ENCODE measurements at places on chromosomes 6 and 20. TPM values are rescaled to one million over a fixed set of nuclear protein-coding genes. Genes with fewer than 3 reads are reported as not detected.

Gene SLC17A2
- not detected for total RNA-seq

GRCh38 chr6:109260126-109260525 is 122.1 kb downstream of the CD164 start:
- no peaks in the 10 kb centered on the region for H3K4me1 ChIP-seq
- no peaks in the 10 kb centered on the region for H3K27me3 ChIP-seq
- H3K27ac ChIP-seq = no peak overlapping the region
- no peak overlapping the region for H3K4me3 ChIP-seq

GRCh38 chr6:132675749-132676148 is 16.8 kb upstream of the TAAR1 start:
- no peak for DNase-seq
- no peaks in the 10 kb centered on the region for H3K27me3 ChIP-seq
- no peak overlapping the region for H3K27ac ChIP-seq
- H3K4me1 ChIP-seq = peaks cover 2% of the 10 kb centered on the region
- H3K4me3 ChIP-seq = no peak overlapping the region
- H3K36me3 ChIP-seq = no peaks in the 10 kb centered on the region

Gene JPH2
- total RNA-seq = 0.07 TPM

DNA sequence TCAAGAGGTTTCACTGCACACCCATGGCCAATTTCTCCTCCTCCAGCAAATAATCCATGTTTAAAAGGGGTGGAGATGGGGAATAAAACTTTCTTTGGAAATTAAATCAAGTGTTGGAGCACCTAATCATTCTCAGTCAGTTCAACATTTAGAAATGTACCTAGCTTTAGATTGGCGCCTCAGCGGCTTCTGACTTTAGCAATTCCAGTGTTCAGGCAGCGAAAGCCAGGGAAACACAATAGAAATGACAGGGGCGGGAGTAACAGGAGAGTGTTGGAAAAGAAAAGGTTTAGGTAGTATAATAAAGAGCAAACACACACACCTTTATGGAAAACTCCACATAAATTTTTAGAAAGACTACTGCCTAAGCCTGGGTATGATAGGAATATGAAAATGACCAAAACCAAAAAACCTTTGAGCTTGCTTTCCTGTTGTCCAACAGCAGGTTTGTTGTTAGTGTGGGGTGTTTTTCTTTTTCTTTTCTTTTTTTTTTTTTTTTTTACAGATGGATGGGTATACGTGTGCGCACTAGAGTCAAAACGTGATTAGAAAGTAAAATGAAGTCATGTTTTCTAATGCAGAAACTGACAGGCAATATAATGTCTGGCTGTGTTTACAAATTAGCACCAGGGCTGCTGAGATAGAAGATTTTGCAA is 7.7 kb downstream of the TFAP2A start:
- no peak overlapping the region for H3K4me3 ChIP-seq
- peaks cover 19% of the 10 kb centered on the region for H3K36me3 ChIP-seq
- DNase-seq = no peak
- H3K4me1 ChIP-seq = peaks cover 20% of the 10 kb centered on the region

- peaks cover 19% of the 10 kb centered on the region for H3K27me3 ChIP-seq
- no peaks in the 10 kb centered on the region for H3K36me3 ChIP-seq
- no peak overlapping the region for H3K27ac ChIP-seq
- H3K4me1 ChIP-seq = no peaks in the 10 kb centered on the region
These were observed 24.6 kb downstream of the RIMS4 start for GRCh38 chr20:44785768-44786167.

Gene HAO1
- total RNA-seq = not detected

DNA sequence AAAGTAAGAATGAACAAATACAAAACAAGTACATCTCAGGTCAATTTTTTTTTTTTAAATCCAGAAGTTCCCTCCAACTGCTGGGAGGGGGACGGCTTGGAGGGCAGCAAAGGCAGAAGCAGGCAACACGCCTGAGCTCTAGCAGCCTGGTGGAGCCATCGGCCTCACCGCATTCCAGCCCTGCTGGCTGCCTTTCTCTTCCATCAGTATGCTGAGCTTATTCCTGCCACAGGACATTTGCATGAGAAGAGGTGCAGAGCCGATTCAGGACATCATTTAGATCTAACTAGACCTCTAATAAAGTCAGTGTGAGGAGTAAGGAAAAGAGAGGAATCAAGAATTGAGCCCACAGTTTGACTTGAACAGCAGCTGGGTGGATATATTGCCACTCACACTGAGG is 318.8 kb downstream of the ZFAND3 start:
- H3K4me3 ChIP-seq = no peak overlapping the region
- peaks cover 4% of the 10 kb centered on the region for H3K36me3 ChIP-seq
- H3K27me3 ChIP-seq = no peaks in the 10 kb centered on the region

Gene MYLK2
- total RNA-seq = 0.39 TPM

Gene FAM8A1
- 4.1 TPM for total RNA-seq

- no peak for DNase-seq
- H3K27ac ChIP-seq = no peak overlapping the region
- H3K4me1 ChIP-seq = peaks cover 14% of the 10 kb centered on the region
- no peak overlapping the region for H3K4me3 ChIP-seq
- no peaks in the 10 kb centered on the region for H3K27me3 ChIP-seq
These were observed 79.0 kb upstream of the FYN start for GRCh38 chr6:111952274-111952673.

DNA sequence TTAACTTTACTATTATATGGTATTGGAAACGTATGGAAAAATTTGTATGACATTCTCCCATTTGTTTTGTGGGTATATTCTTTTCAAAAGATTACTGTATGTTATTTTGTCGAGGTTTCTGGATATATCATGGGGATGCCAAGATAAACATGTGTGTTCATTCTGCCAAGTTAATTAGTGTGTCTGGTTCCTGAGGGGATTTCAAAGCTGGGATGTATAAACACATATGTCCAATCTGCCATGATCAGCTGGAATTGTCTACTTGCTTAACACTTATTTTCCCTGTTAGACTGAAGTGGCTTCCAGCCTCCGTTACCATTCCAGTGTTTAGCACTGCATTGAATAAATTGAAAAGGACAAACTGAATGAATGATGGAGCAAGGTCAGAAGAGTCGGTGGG is 86.2 kb downstream of the DNAH8 start:
- no peaks in the 10 kb centered on the region for H3K4me1 ChIP-seq
- no peak overlapping the region for H3K27ac ChIP-seq
- no peak for DNase-seq
- no peaks in the 10 kb centered on the region for H3K36me3 ChIP-seq
- H3K4me3 ChIP-seq = no peak overlapping the region

Gene EPPIN
- total RNA-seq = not detected

DNA sequence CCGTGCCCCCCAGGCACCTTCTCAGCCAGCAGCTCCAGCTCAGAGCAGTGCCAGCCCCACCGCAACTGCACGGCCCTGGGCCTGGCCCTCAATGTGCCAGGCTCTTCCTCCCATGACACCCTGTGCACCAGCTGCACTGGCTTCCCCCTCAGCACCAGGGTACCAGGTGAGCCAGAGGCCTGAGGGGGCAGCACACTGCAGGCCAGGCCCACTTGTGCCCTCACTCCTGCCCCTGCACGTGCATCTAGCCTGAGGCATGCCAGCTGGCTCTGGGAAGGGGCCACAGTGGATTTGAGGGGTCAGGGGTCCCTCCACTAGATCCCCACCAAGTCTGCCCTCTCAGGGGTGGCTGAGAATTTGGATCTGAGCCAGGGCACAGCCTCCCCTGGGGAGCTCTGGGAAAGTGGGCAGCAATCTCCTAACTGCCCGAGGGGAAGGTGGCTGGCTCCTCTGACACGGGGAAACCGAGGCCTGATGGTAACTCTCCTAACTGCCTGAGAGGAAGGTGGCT is 960 bp downstream of the TNFRSF6B start:
- peaks cover 6% of the 10 kb centered on the region for H3K36me3 ChIP-seq
- H3K27ac ChIP-seq = no peak overlapping the region
- H3K4me3 ChIP-seq = peak overlapping the region; percentile 23
- peak; percentile 25 for DNase-seq
- H3K27me3 ChIP-seq = no peaks in the 10 kb centered on the region

All from activated CD4-positive, alpha-beta T cell treated with anti-CD3 and anti-CD28 coated beads for 36 hours (primary cell).